ENCODE measurements at places on chromosomes 1 and 21.

DNA sequence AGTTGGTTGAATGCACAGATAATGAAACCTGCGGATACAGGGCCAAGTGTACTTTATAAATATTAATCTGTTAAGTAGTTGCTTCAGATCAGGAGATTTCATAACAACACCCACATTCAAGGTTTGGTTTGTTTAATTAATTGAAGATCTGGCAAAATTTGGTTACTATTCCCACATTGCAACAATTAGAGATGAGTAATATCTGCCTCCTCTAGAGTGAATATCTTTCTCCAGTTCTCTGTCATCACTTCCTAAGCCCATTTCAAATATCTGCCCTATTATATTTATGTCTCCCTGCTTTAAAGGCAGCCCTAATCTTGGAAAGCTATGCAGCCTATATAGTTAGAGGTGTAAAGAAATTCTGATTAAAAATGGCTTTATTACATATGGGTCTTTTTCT, 61.4 kb downstream of the PPP2R5A start:
- no peak for DNase-seq

GRCh38 chr1:214404154-214404553, 123.2 kb downstream of the SMYD2 start:
- DNase-seq = no peak

DNA sequence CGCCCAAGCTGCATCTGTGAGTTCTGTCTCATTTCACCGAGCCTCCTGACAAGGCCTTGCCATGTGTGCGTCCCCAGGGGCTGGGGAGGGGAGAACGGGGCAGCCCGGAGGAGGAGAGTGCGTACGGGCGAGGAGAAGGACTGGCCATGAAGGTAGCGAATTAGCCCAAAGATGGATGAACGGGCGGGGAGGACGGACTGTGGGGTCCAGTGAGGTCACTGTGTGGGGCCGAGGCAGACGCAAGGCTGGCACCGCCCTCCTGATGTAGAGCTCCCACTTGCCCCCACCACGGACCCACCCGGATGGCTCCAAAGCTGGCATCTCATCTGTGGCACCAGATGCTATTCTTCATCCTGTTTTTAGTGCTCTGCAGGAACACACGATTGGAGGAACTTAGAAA, 330.4 kb downstream of the AJAP1 start:
- no peak for DNase-seq

DNA sequence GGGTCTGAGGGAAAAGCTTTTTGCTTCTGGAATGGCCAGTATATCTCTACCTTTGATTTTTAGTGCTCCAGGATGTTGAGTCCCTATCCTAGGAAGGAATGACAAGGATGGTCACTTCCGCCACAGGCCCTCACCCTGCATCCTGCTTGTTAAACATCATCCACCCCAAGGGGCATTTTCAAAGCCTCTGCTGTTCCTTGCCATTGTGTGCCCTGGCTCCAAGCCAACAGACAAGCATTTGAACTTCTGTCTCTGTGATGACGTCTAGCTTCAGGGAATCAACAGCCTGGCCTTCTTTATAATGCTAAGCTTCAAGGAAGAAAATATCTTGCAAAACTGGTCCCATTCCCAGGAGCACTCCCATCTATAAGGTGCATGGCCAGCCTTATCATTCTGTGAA, 12.3 kb upstream of the JAM2 start:
- no peak for DNase-seq

DNA sequence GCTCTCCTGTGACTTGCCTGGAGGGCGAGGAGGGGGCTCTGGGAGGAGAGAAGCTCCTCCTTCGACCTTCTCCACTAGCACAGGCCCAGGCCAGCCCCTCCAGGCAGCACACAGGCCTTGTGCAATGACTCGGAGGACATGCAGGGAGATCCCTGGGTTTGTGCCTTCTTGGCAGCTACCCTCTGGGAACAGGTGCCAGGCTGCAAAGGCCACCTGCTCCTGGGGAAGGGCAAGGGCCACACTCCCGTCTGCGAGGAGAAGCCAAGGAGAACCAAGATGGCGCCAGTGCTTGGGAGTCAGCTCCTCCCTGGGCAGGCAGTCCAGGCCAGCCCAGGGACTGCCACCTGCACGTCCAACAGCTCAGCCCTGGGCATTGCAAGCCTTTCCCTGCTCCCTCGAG, 15.3 kb downstream of the CASZ1 start:
- no peak for DNase-seq

GRCh38 chr1:46277658-46278373, 25.6 kb downstream of the LRRC41 start:
- DNase-seq = no peak

DNA sequence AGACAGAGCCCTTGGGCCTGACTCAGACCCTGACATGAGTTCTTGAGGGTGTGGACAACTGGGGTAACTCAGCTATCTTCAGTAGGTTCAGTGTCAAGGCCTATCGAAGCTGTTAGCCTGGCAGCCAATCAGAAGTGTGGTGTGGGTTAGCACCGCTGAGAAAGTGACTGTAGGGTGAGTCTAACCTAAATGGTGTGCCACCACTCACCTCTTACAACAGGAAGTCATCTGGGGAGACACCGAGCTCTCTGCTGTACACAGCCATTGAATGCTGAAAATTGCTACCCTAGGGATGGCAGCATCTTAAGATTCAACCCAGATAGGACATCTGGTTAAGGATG, 44.6 kb downstream of the RASSF5 start:
- no peak for DNase-seq

DNA sequence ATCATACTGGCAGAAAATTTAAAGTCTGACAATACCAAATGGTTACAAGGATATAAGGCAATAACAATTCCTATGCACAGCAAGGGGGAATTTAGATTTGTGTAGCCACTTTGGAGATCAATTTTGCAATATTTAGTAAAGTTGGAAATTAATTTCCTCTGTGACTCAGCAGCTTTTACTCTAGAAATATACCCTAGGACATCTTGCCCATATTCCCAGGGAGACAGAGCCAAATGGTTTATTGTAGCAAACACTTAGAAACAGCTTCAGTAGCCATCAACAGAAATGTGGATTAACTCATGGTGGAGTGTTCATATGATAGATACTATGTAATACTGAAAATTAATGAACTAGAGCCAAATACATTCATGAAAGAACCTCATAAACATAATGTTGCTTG, 104.6 kb downstream of the BACH1 start:
- no peak for DNase-seq

DNA sequence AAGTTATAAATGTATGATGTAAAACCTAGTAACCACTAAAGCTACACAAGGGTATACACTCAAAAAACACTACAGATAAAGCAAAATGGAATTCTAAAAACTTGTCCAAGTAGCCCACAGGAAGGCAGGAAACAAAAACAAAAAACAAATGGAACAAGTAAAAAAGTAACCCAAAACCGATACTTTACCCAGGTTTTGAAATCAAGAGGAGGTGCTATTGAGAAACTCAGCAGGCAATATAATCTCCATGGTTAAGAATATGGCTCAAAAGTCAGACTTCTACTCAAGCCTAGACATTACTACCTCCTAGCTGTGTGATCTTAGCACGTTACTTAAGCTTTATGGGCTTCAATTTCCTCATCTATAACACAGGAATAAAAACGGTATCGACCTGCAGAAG, 13.3 kb downstream of the RBBP5 start:
- DNase-seq = no peak

DNA sequence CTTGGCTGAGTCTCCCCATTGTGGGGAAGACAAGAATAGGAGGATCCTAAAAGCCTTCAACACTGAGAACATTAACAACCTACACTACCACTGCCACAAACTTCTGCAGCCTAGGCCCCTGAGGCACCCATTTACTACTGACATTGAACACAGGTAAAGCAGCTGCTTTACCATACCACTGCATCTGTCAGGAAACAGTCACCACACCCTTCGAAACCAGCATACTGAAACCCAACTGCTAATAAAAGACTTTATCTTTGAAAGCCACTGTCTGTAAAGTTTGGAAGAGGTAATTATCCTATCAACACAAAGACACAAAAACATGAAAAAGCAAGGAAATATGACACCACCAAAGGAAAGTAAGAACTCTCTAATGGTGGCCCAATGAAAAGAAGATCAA, 7.4 kb downstream of the IFNAR1 start:
- no peak for DNase-seq
